ENCODE measurements at places on chromosomes 11 and 22.

- DNase-seq = no peak
Measured at GRCh38 chr22:38881464-38881871, 9.5 kb upstream of the CBX6 start.

GRCh38 chr11:118882491-118882890 is 1.2 kb upstream of the CXCR5 start:
- no peak for DNase-seq

DNA sequence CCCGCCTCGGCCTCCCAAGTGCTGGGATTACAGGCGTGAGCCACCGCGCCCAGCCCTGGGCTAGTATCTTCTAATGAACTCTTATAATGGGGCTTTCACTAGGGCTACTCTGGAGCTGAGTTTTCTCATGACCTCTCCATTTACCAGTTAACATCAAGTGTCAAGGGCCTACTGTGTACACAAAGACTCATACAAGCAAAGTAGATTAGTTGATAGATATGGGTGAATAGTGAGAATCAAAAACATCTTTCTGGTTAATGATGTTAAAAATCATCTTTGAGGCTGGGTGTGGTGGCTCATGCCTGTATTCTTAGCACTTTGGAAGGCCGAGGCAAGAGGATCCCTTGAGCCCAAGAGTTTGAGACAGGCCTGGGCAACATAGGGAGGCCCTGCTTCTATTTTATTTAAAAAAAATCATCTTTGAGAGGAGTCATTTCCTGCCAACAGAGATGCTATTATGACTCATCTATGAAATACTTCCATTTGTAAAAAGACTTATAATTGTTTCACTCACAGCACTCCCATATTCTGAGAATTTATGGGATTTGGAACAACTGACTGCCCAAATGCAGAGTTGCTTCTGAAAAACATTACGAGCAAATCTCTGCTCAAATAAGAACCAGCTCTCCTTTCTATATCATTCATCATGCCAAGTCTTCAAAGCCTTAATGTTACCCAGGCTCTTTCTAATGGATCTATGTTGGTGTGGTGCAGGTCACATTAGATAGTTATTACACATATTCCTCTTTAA is 57.0 kb downstream of the GDPD4 start:
- no peak for DNase-seq

- DNase-seq = no peak
Measured at GRCh38 chr22:22458387-22458786, 50.2 kb downstream of the ZNF280B start.

- DNase-seq = no peak
Measured at GRCh38 chr11:106091480-106092123, 14.1 kb downstream of the AASDHPPT start.

DNA sequence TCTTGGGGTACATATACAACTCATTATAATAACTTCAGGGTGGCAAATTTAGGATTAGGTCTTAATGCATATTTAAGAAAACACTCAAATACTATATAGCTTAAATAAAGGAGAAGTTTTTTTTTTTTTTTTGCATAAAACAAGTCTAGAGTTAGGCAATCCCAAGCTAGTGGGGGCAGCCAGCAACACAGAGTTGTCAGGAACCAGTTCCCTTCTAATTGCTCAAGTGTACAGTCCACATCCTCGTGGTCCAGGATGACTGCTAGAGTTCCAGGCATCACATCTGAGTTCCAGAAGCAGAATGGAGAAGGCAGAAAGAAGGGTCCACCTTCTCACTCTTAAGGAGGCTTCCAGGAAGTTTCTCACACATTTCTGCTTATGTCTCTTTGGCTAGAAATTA is 261.9 kb upstream of the PLET1 start:
- DNase-seq = no peak

GRCh38 chr11:130932086-130932712 is 15.9 kb upstream of the SNX19 start:
- DNase-seq = no peak

DNA sequence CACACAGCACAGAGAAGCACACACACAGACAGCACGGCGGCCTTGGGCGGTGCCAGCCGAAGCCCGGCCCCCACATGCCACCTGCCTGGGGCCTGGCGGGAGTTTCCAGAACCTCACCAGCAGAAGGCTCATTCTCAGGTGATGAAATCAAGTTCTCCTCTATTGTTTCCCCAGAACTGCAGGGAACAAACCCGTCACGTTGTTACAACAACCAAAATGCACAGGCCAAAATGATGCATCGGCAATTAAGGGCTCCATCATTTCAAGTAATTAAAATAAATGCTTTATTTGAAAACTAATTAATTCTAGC is 30.8 kb downstream of the GNB1L start:
- no peak for DNase-seq

DNA sequence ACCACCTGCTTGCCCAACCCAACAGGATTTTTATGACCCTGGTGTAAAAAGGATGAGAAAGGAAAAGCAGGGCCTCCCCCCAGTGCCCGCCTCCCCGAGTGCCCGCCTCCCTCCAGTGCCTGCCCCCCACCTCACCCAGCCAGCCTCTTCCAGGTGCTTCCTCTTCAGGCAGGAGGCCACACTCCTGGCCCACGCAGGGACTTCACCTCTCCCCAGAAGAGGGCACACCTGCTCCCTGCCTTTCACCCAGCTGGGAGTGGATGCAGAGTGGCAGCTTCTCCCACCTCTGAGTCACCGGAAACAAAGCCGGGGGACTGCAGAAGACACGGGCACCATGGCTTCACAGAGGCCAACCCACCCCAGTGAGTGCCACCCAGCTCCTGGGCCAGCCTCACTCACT is 16.1 kb downstream of the CPT1A start:
- DNase-seq = no peak

DNA sequence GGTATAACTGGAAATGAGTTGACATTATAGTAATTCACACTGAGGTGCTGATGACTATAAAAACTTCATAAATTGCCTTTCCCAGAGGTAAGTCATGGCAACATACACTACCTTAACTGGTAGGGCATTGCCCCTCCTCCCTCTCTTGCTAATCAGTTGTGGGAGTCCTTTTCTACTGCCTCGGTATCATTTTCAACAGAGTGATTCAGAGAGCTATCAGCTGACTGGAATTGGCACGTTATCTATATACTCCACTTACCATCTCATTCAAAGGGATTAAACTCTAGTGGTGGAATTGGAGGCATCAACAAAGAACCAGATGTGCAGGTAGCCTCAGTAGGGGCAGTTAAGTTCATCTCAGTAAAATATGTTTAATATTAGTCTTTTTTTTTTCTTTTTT is 8.0 kb upstream of the NUP160 start:
- DNase-seq = no peak
